CD4-positive, CD25-positive, alpha-beta regulatory T cell (primary cell): ENCODE measurements at places on chromosomes 3 and 15. TPM values are rescaled to one million over a fixed set of nuclear protein-coding genes. Genes with fewer than 3 reads are reported as not detected.

GRCh38 chr3:16350597-16351318, 85.7 kb downstream of the OXNAD1 start:
- DNase-seq, result no peak

- no peak for DNase-seq
These were observed 17.2 kb downstream of the RHCG start for GRCh38 chr15:89479173-89479572.

- no peak for DNase-seq
These were observed 27.2 kb downstream of the TRPM1 start for GRCh38 chr15:31074321-31074720.

- no peak for DNase-seq
These were observed 917 bp downstream of the LNP1 start for GRCh38 chr3:100402256-100402655.

The POLQ gene
- 0.15 TPM for polyA plus RNA-seq

DNA sequence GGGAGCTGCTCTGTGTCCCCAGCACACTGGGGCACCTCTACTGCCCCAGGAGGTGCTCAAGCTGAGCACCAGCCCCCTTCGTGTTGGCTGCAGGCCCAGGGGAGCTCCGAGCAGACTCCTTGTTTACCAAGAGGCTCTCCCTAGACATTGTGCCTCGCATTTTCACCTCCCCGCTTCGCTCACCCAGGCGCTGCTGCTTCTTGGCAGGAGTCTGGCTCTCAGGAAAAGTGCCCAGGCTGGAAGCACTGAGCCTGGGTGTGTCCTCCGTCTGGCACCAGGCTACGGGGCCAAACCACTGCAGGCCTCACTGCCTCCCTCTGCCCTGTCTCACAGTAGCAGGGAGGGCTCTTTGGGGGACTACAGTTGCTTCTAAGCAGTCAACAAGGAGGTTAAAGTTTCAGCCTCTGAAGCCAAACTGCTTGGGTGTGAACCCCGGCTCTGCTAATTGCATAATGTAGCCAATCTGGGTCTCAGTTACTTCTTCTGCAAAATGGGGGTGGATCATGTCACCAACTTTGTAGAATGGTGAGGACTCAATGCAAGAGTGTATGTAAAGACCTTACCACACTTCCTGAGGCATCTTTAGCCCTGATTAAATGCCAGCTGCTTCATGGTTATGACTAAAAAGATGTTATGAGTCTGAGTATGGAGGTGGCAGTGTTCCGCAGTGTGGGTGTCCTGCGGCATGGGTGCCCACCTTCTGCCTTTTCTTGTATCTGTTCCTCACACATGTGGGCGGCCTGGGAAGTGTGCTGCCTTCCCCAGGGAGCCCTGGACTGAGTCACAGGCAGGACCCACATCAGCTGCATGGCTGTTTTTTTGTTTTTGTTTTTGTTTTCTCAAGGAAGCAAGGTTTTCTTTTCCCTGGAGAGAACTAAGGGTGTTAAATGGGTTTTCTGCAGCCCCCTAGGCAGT, 88.9 kb downstream of the CLSTN2 start:
- no peak for DNase-seq

GRCh38 chr15:45113380-45113990, 487 bp downstream of the DUOX2 start:
- DNase-seq, result no peak

GRCh38 chr3:66268864-66269263, 48.1 kb downstream of the SLC25A26 start:
- DNase-seq, result no peak

The MORC1 gene
- not detected for polyA plus RNA-seq

GRCh38 chr3:189944285-189945145, 176.2 kb downstream of the P3H2 start:
- no peak for DNase-seq

The PLAAT1 gene
- polyA plus RNA-seq, result not detected

GRCh38 chr15:32119286-32119685, 89.0 kb downstream of the CHRNA7 start:
- DNase-seq, result no peak

DNA sequence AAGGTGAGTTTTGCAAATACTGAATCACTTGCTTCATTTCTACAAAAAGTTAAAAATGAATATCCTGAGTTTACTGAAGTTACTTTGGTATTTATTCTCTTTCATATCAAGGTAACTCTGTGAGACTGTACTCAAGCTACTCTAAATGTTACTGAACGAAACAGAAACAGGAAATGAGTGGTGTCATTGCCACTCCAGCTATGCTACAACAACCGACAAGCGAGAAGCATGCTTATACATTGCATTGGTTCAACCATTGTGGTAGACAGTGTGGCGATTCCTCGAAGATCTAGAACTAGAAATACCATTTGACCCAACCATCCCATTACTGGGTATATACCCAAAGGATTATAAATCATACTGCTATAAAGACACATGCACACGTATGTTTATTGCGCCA, 313.2 kb upstream of the THBS1 start:
- no peak for DNase-seq

DNA sequence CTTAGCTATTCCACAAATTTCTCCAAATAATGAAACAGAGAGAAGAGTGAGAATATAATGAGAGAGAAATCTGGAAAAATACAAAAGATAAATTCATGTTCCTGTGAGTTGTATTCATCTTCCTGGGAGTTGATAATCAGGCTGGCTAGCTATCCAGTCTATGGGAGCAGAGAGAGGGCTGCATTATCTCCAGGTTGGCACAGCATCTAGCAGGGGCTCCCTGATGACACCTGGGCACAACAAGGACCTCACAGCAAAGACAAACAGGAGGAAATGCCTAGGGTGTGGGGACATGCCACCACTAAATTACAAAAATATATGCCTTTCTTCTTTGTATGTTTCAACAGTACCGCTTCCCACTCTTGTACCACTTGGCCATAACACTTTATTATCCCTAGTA, 1.9 kb downstream of the EHD4 start:
- DNase-seq, result no peak

The HYAL1 gene
- 0.31 TPM for polyA plus RNA-seq

DNA sequence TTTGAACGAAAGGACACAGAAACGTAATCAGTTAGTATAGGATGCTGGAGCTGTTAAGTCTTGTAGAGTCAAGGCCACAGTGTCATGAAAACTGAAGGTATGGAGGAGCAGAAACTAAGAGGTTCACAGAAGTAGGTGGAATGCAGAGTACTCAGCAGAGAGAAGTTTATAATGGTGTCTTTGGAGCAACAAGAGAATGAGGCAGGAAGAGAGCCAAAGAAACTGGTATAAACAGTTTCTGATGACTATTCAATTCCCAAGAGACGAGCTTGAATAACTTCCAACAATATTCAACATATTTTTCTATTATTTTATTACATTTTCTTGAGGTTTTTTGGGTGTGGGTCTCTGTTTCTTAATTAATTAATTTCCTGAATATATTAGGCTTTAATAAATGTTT, 29.6 kb downstream of the GALK2 start:
- DNase-seq, result no peak

DNA sequence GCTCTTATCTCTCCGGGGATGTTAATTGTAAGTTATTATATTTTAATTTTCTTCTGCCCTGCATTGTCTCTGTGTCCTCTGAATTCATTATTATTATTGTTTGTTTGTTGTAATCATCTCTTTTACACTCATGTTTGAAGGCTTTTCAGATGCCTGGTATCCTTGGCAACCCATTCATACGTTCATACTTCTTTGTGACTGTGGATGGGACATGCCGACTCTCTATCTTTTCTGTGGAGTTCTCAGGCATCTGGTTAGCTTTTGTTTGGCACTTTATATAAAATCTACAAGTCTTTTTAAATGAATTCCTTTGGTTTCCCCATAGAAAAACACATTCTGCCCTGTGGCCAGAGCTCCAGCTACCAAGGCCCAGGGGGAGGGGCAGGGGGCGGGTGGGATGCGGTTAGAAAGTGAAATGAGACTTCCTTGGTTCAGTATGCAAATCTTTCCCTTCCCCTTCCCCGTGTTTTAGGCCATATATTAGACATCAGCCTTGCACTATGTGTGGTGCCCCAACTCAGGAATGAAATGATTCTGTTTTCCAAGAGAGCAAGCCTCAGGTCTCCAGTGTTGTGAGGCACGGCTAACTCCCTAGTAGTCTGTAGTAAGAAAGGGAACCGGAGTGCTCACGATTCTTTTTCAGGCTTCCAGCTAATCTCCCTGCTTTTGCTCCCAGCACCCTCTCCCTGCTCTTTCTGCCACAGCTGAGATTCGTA, 79.2 kb downstream of the SST start:
- no peak for DNase-seq

GRCh38 chr3:30548600-30548999, 57.8 kb upstream of the TGFBR2 start:
- DNase-seq, result peak; percentile 4

The SYNPR gene
- polyA plus RNA-seq, result not detected

GRCh38 chr3:119809249-119810017, 27.5 kb downstream of the NR1I2 start:
- DNase-seq, result no peak

- no peak for DNase-seq
These were observed 282.3 kb downstream of the XXYLT1 start for GRCh38 chr3:194988495-194989165.

The SNTN gene
- polyA plus RNA-seq, result not detected

DNA sequence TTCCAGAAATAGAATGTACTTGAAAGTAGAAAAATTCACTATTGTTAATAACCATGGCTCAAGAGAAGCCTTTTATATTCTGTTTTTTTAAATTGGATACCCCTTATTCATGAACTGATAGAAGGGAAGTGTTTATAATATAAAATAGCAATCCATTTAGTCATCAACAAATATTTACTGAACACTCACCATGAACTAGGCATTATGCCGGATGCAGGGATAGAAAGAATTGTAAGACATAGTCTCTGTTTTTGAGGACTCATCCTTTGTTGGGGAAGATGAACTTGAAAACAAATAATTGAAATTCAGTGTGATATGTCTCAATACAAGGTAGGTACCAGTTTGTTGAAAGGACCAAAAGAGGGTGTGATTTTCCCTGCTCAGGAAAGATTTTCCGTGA, 160.9 kb upstream of the SATB1 start:
- no peak for DNase-seq

DNA sequence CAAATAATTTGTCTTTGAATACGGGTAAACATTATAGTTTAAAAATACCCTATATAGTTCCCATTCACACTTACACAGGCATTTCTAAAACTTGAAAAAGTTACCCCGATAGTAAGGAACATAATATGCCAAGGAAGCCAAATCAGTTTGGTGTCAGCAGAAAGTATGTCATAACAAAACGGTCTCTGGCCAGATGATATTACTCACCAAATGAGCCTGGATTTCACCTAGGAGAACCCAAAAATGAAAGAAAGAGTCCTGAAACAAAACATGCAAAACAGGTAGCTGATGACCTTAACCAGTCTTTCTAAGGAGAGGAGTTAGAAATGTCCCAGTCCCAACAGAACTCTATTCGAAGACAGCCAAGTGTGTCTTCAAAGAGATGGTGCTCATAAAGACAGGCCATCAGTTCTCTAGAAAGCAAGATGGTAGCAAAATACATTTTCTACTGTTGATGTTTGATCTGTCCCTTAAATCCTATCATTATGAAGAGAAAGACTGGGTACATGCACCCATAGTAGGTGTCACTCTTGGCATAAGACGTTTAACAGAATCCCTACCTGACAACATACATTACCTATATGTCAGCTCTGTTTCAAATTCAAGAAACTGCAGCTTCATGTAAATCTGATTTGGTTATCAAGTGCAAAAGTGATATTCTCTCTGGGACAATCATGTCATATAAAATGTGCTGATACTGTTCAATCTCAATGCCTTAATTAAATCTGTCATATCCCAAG, 942.5 kb downstream of the ROBO1 start:
- no peak for DNase-seq

DNA sequence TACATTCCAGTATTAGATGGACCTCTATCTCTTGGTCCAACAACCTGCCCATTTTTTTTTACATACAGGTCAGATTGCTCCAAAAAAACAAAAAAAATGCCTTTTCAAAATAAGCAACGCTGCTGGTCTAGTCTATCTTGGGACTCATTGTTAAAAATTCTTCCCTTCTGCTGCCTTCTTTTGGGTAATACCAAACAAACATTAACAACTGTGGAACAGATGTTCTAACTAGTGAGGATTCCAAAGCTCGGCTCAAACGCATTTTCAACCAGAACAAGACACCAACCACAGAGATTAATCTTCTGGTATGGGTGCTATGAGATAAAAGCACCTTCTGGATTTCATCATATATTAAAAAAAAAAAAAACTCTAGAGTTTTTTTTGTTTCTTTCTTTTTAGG, 24.7 kb downstream of the ARHGAP31 start:
- no peak for DNase-seq

The CAMKV gene
- not detected for polyA plus RNA-seq

The GOLGA6L7 gene
- not detected for polyA plus RNA-seq

The RGMA gene
- not detected for polyA plus RNA-seq

DNA sequence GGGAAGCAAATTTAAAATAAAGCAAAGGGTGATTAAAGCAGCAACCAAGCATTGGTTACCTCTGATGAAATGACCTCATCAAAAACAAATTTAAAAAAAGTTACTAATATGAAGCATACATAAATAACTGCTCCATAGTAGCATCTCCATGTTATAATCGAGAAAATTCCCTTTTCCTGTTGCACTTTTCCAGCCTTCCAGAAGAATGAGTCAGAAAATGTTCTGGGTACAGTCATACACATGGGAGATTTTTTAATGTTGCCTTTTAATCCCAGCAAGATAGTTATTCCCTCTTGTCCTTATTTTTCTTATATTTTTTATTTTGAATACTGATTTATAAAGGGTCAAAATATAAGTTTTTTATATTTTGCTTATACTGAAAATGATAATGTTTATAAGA, 2.6 kb upstream of the TMCO5A start:
- DNase-seq, result no peak

DNA sequence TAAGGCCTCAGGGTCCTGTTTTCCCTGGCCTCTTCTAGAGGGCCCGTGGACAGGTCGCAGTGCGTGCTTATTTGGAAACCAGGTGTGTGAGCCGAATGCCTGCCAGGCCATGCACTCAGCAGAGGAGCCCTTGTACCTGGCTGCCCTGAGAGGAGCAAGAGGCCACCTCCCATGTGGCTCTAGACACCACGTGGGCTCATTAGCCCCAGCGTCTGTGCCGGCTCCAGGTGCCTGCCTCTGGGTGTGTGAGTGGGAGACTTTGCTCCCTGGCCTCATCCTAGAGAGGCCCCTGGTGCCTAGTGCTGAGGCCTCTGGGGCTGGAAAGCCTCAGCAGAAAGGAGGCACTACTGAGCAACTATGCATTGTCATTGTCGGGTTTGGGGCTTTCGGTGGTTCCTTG, 50.4 kb downstream of the KLF13 start:
- DNase-seq, result no peak

DNA sequence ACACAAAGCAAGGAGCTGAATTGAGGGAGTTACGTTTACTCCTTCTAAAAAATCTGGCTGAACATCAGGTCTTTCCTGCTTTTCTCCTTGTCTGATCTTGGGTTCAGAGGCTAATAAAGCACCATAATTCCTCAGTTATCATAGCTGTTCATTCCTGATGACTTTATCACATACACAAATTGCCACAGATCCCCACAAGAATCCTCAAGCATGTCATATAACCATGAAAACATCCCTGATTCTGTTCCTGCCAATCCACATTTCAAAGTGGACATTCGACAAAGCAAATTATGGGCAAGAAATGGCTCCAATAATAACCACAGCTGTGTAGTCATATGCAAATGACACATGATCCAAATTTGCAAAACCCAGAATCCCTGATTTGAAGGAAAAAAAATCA, 321.3 kb downstream of the MEX3B start:
- DNase-seq, result no peak

GRCh38 chr3:139521816-139522215, 17.7 kb downstream of the RBP1 start:
- DNase-seq, result no peak
